Activated T-helper 9 cell treated with anti-CD3 and anti-CD28 coated beads, Interleukin-2, amount 50 U/mL, for 16 hours (primary cell): ENCODE measurements at places on chromosomes 7 and 10.

DNA sequence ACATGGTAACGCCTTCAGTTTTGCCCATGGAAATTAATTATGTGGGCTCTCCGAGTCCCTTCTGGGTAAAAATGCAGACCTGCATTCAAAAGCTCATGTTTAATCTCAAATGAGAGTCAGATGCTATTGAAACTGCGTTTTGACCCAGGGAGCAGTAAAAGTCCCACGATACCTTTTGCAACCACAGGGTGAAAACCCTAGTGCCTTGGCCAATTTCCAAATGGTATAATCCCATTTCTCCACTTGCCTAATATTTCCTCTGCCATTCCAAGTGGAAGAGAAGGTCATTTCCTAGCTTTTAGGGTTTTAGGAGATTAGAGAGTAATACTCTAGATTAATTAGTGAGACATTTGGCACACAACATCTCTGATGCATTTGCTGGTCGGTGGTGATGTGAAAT is 132.5 kb downstream of the NRP1 start:
- no peak for DNase-seq

GRCh38 chr7:5514440-5515035 is 90.9 kb upstream of the TNRC18 start:
- DNase-seq: no peak

GRCh38 chr7:30596014-30596641 is 1.4 kb downstream of the GARS1 start:
- DNase-seq: no peak

GRCh38 chr10:36538953-36539586 is 586.3 kb upstream of the ANKRD30A start:
- DNase-seq: no peak

GRCh38 chr7:133853706-133854276 is 273.3 kb upstream of the LRGUK start:
- no peak for DNase-seq

GRCh38 chr7:140899883-140900282 is 24.8 kb downstream of the BRAF start:
- no peak for DNase-seq

GRCh38 chr10:58570307-58570723 is 57.6 kb downstream of the BICC1 start:
- no peak for DNase-seq
